ENCODE measurements at places on chromosomes 12 and 14.

DNA sequence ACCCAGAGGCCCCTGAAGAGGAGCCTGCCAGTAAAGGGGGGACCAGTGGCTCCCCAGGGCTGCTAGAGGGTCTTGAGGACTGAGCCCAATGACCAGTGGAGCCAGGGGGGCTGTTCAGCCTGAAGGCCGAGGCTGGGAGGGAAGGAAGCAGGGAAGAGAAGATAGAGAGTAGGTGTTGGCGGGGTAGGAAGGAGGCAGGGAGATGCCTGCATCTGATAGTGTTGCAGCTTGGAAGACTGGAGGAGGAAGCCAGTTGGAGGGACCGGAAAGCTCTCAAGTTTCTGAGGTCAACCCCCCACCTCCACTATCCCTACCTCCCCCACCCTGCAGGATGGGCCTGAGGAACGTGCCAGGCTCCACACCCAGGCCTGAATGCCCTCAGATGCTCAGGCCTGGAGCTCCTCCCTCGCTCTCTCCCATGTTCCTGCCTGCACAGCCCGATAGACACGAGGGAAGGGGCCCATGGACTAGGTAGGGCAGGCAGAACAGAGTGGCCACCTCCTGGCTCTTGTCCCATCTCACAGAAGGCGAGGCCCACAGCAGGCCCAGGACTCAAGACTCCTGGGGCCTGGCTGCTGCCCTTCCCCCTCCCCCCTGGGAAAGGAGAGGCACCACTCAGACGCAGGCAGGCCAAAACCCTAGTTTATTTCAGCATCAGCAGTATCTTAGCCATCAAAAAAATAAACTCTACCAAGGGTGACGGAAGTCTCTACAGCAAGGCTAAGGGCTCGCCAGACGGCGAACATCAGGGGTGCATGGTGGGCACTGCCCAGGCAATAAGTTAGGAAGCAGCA lies 3.4 kb downstream of the CKB start:
- peak; percentile 88 for DNase-seq

GRCh38 chr12:103962493-103962892 lies 3.2 kb upstream of the TDG start:
- DNase-seq = no peak

GRCh38 chr12:12622418-12622817 lies 10.7 kb downstream of the CREBL2 start:
- no peak for DNase-seq

DNA sequence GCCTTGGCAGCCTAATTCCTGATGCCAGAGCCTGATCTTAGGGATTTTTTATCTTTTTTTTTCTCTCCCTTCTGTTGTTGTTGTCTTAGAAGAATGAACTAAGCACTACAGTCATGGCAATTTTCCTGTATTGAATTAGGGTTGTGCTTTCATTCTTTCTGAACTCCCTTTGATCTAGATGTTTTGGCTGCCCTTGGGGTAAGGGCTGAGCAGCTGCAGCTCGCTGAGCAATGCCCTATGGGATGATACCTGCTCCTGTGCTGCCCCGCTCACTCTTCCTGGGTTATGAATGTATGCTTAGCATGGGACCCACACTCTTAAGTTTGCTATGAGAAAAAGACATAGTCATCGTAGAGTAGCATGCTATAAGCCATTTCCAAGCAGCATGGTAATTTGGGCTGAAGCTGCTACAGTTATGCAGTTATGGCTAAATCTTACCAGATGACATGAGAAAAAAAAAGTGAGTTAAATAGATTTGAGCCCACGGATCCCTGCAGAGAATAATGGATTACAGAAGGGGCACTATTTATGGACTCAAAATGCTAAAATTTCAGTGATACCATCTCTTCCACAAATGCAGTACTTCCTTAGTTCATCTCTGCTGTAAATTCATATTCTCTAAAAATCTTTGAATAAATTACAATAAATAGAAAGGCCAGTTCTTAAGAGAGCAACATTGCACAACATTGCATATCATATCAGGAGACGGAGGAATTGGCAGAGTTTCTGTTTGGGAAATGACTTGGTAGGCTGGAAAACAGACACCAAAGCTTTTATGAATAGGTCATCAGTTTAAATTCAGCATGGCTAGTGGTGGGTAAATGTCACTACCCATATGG lies 79.2 kb upstream of the PTHLH start:
- no peak for DNase-seq

DNA sequence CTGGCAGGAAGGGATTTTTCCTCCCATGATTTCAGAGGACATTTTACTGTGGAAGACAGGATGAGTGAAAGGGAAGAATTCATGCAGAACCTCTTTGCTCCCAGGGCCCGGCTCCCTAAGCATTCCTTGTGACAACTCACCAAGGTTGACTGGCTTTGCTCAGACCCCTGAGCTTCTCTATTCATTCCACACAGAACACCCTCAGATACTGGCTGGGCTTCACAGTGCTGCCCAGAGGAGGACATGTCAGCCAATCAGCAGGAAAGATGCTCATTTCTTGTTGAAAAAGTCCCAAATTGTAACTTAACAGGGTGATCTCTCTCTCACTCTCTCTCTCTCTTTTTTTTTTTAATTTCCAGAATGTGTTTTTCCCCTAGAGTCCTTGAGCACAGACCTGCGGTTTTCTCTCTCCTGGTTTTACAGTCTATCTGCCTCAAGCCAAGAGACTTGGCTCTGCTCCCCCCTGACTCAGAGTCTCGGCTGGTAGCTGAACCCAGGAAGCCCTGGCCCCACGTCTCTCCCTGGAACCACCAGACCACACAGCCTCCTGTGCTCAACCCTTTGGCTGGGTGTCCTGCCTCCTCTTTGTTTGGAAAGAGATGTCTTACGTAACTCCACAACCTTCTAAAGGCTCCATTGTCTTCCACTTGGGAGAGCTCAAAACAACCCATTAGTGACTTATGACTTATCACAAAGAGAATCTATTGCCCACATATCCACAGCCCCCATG lies 43.9 kb downstream of the SSPN start:
- no peak for DNase-seq

DNA sequence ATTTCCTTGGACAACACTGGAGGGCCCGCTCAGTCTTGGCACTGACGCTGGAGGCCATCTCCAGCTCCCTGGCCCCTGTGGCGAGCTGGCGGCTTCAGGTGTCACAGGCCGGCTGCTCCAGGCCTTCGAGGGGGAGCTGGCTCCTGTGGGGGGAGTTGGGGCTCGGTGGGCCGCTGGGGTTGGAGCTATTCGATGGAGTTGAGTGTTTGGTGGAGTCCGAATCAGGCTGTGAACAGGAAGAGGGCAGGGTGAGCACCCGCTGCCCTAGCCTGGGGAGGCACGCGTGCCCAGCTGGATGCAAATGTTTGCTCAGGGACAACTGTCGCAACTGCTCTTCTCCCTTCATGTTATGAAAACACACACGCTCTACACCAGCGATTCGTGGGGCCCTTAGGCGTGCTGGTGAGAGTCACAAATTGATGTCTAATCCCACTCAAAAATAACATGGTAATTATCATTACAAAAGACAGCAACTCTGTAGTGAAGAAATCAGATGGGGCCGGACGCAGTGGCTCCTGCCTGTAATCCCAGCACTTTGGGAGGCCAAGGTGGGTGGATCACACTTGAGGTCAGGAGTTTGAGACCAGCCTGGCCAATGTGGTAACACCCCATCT lies 11.3 kb downstream of the AMN start:
- no peak for DNase-seq

DNA sequence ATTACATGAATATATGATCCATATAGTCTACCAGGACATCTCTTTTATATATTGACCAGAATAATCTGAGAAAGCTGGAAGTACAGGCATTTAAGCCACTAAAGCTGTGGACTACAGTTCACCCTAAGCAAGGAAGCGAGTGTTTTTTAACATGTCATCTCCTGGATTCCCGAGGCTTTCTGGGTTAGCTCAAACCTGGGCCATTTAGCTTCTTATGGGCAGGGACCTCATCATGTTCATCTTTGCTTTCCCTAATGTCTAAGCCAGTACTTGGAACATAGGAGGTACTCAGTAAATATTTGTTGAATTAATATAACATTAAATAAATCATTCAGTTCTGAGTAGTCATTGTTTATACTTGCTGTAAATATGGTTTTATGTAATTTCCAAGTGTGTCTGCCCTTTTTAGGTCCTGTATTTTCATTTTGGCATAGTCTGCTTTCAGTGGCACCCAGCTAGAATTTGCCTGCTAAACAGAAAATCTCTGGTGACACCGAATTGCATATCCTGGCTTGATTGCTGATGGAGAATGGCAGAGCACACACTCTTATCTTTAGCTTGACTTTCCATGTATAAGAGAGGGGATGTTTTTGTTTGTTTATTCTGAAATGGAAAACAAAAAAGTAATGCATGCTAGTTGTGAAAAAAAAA lies 344.5 kb downstream of the ZFP36L1 start:
- no peak for DNase-seq
